ENCODE measurements at places on chromosomes 7 and 10. TPM values are rescaled to one million over a fixed set of nuclear protein-coding genes. Genes with fewer than 3 reads are reported as not detected.

DNA sequence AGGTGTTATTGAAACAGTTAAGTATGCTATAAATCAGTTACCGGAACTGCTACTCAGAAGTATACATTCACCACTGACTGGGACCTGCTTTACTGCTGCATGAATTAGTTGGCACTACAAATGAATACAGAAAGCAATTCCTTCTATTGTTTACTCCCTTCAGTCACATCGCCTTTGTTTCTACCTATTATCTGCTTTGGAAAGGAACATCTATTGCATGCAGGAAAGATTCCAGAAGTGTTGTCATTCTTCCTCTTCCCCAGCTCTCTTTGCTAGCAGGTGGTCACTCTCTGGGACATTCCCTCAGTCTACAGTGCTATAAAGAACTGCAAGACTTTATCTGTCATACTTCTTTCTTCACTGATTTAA is 131.3 kb downstream of the ANK3 start:
- no peak overlapping the region for H3K27ac ChIP-seq
- H3K36me3 ChIP-seq = no peaks in the 10 kb centered on the region
- no peaks in the 10 kb centered on the region for H3K27me3 ChIP-seq
- no peak overlapping the region for H3K4me3 ChIP-seq
- no peaks in the 10 kb centered on the region for H3K4me1 ChIP-seq

GRCh38 chr10:131688304-131688703 is 212.5 kb upstream of the PPP2R2D start:
- no peak overlapping the region for H3K4me3 ChIP-seq
- H3K27me3 ChIP-seq = no peaks in the 10 kb centered on the region
- no peaks in the 10 kb centered on the region for H3K36me3 ChIP-seq
- no peaks in the 10 kb centered on the region for H3K4me1 ChIP-seq
- DNase-seq = no peak
- H3K27ac ChIP-seq = no peak overlapping the region

- no peaks in the 10 kb centered on the region for H3K27me3 ChIP-seq
- peaks cover 4% of the 10 kb centered on the region for H3K36me3 ChIP-seq
- no peak overlapping the region for H3K4me3 ChIP-seq
- no peaks in the 10 kb centered on the region for H3K4me1 ChIP-seq
- DNase-seq = peak; percentile 62
Observed at GRCh38 chr10:91493313-91493712, 83.2 kb downstream of the HECTD2 start.

DNA sequence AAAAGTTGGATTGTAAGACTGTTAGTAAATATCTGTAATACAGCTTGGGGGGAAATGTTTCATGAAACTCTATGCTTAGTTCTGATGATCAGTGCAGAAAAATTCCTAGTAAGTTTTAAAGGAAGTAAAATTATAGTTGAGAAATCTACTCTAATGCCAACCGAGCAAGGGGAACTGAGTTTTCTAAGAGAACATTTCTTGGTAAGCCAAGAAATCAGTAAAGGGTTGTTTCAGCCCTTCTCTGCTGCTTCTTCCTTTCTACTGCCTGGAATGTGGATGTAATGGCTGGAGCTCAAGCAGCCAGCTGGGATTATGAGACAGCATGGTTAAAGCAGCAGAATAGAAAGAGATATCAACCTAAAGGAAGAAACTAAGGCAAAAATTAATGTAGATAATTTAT is 15.9 kb upstream of the AKR1B1 start:
- DNase-seq = no peak
- H3K27ac ChIP-seq = no peak overlapping the region
- H3K4me1 ChIP-seq = peaks cover 24% of the 10 kb centered on the region
- no peak overlapping the region for H3K4me3 ChIP-seq
- no peaks in the 10 kb centered on the region for H3K36me3 ChIP-seq

GRCh38 chr7:99782012-99782953 is 1.7 kb downstream of the CYP3A4 start:
- H3K27ac ChIP-seq = no peak overlapping the region
- no peaks in the 10 kb centered on the region for H3K4me1 ChIP-seq
- H3K4me3 ChIP-seq = no peak overlapping the region

DNA sequence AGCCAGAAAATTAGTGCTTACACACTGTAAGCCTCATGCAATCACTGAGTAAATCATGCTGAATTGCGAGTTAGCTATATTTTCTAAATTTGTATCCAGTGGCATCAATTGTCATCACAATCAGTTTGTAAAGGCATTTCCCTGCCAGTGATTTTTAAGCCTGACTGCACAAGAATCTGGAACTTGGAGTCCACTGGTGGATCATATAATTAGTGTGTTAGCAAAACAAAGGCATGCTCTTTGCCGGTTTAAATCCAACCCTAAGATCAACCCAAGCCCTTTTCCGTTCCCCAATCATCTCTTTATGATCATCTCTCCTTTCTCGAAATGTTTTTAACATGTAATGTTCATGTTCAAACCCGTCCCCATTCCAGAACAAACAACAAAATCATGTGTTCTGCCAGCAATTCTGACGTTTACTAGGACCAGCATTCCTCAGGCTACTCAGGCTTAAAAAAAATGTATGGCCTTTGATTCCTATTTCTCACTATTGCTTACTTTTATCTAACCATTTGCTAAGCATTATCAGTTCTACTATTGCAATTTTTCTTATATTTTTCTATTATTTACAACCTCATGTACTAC is 649.2 kb downstream of the SORCS1 start:
- no peak overlapping the region for H3K4me3 ChIP-seq
- H3K27ac ChIP-seq = no peak overlapping the region
- H3K36me3 ChIP-seq = no peaks in the 10 kb centered on the region
- DNase-seq = no peak

GRCh38 chr7:155847821-155848435 is 35.7 kb upstream of the SHH start:
- H3K36me3 ChIP-seq = no peaks in the 10 kb centered on the region
- no peak for DNase-seq
- no peaks in the 10 kb centered on the region for H3K27me3 ChIP-seq
- H3K4me3 ChIP-seq = no peak overlapping the region
- H3K27ac ChIP-seq = no peak overlapping the region
- no peaks in the 10 kb centered on the region for H3K4me1 ChIP-seq

DNA sequence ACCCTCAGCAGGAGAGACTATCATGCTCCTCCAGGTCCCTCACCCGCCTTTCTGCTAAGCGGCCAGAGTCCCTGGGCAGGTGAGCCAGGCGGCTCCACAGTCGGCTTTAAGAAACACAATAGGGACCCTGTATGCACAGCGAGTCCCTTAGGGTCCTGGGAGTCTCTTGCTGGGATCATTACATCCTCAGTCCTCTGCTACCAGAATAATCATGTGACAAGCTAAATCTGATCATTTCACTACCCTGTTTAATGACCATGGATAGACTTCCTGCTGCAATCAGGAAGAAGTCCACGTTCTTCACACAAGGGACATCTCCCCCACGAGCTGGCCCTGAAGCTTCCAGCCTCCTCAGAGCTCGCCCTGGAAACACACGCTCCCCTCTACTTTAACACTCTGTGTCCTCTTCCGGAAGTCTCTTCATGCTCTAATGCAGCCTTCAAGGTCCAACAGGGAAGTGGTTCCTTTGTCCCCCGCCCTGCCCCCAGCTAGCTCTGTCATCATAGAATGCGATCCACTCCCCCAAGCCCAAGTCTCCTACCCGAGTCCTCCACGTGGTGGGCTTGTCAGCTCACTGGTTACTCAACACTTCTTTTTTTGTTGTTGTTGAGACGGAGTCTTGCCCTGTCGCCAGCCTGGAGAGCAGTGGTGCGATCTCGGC is 101.5 kb downstream of the RNF216 start:
- peaks cover 20% of the 10 kb centered on the region for H3K36me3 ChIP-seq
- DNase-seq = no peak
- peak overlapping the region; percentile 39 for H3K27ac ChIP-seq
- no peak overlapping the region for H3K4me3 ChIP-seq
- H3K4me1 ChIP-seq = peaks cover 9% of the 10 kb centered on the region
- no peaks in the 10 kb centered on the region for H3K27me3 ChIP-seq

- no peak overlapping the region for H3K4me3 ChIP-seq
- H3K36me3 ChIP-seq = no peaks in the 10 kb centered on the region
- H3K4me1 ChIP-seq = no peaks in the 10 kb centered on the region
- no peak for DNase-seq
Observed at GRCh38 chr7:3200504-3200903, 100.5 kb upstream of the SDK1 start.

GRCh38 chr7:140972344-140972743 is 42.4 kb downstream of the MRPS33 start:
- no peaks in the 10 kb centered on the region for H3K4me1 ChIP-seq
- no peak overlapping the region for H3K27ac ChIP-seq
- no peak for DNase-seq
- H3K27me3 ChIP-seq = no peaks in the 10 kb centered on the region

GPR15LG gene
- total RNA-seq = not detected

KLLN gene
- 0.59 TPM for total RNA-seq

CYP2C18 gene
- not detected for total RNA-seq

KIAA1549 gene
- 3.3 TPM for total RNA-seq
